ENCODE measurements at places on chromosomes 6 and 20.
A peak's percentile ranks its signal among the peaks of the same experiment; 100 is the strongest.

- DNase-seq = peak; percentile 40
These were observed 485 bp downstream of the TGIF2 start for GRCh38 chr20:36573798-36574365.

- no peak for DNase-seq
These were observed 43.3 kb downstream of the SULF2 start for GRCh38 chr20:47741669-47742608.

GRCh38 chr20:63863798-63864544, 1.1 kb upstream of the TPD52L2 start:
- DNase-seq = peak; percentile 64

- no peak for DNase-seq
These were observed 204.5 kb downstream of the ISM1 start for GRCh38 chr20:13425381-13426135.

DNA sequence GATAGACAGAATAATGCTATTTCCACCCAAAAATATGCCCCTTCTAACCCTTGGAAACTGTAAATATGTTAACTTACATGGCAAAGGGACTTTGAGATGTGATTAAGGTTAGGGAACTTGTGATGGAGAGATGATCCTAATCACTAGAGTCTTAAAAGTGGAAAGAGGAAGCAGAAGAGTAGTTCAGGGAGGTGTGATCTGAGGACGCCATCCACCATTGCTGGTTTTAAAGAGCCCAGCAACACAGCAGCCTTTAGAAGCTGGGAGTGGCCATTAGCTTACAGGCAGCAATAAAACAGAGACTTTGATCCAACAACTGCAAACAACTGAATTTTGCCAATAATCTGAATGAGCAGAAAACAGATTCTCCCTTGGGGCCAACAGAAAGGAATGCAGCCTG, 30.6 kb downstream of the ZNF311 start:
- no peak for DNase-seq

- DNase-seq = no peak
These were observed 548 bp upstream of the BCAS4 start for GRCh38 chr20:50794181-50794845.

- DNase-seq = no peak
These were observed at the start of gene GNRH2 for GRCh38 chr20:3043322-3043721. Gene GNRH2, plus strand, starts transcription at chr20:3043622. Its CDS starts 793 bp downstream, at chr20:3044415.

GRCh38 chr6:41713159-41713649, 22.2 kb downstream of the TFEB start:
- no peak for DNase-seq

- DNase-seq = no peak
These were observed 248.1 kb upstream of the FOXQ1 start for GRCh38 chr6:1063671-1064355.

DNA sequence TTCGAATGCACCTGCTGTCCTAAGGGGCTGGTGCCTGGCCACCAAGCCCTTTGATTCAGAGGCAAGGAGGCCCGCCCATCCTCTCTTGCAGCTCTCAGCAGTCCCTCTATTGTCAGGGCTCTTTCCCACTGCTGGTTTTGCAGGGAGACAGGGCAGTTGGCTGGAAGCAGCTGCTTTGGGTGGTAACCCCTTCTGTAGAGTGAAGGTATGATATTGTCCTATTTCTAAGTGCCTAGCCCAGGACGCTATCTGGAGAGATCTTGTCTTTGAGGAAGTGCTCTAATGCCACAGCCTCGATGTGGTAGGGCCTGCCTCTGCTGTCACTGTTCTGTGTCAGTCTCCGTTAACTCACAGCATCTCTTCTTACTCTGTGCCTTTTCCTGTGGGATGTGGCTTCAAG, 5.6 kb downstream of the PLCG1 start:
- DNase-seq = no peak

DNA sequence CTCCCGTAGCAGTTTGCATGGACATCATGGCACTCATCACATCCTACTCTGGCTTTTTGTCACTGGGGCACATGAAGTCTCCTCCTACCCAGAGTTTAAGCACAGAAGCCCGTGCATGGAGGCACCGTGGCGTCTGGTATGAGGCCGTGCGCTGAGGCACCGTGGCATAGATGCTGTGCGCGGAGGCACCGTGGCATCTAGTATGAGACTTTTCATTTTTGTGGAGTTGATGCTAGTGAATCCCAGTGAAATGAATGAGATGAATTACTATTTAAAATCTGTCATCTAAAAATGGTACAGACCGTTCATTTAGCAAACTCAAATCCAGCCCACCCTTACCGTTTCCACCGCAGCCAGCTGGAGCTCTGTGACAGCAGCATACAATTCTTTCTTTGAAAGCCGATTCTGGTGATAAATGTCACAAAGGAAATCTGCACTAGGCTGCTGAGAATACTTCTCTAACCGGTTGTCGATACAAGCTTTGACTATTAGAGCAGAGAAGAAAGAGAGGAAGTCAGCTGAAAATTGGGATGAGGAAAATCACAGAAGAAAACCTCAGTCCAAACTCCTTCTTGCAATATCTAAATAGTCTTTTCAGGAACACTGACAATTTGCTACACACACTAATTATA, 11.3 kb downstream of the CYP24A1 start:
- DNase-seq = no peak

DNA sequence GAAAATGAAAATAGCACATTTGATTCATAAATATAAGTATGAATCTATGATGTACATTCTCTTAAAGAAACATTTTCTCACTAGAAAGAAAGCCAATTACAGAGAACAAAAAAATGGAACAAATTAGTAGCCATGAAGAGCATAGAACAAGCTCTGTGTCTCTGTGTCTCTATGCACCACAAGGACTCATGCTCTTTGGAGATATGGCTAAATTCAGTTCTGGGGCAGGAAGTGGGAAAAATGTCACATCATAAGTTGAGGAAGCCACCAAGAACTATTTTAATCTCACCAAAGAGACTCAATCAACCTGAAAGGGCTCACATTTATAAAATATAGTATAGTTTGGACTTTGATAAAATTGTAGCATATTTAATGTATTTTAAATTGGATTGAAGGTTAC, 1259.8 kb upstream of the GJE1 start:
- no peak for DNase-seq

DNA sequence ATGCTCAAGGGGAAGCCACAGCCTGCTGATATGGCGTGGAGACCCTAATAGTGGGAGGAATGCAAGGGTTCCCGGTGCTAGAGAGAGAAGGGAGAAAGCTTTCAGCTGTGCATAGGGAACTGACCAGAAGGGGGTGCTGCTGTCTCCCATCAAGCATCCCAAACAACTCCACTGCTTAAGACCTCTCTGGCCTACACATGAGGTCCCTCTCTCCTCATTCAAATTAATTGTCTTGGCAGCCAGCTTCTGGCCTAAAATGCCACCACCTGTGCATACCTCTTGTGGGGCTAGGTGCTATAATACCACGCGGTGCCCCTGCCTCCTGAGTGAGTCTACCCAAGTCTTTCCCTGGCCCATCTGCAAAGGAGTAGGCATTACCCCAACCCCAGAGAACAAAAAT, 14.5 kb downstream of the ADISSP start:
- DNase-seq = peak; percentile 31

DNA sequence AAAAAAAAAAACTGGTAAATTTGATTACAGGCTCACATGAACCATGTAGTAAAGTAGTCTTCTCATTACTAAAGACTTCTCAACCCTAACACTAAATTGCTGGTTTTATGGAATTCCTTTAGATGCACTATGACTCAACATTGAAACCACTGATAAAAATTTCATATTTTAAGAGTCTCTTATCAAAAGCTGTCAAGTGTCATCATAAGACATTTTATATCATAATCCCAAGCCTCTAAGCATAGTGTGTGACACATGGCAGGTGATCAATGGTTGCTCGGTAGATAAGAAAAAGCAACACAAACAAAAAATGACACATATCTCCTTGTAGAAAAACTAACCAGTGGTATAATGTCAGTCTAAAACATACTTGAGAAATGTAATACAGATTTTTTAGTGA, 258.4 kb downstream of the RNGTT start:
- DNase-seq = no peak

DNA sequence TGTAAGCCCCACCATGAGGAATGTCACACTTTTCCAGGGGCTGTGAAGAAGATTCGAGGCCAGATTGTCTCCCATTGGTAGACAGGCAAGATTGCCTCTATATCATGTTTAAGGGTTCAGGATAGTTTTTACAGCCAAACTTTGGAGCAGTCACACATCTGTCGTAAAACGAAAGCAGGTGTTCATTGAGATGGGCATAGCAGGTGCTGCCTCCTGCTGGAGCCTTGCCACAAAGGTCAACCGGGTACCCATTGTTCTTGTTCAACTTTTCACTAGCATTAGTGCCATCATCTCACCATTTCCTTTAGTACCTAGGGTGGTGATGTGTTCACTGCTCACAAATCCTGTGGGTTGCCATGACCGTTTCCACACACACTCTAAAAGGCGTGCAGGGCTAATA, 198.3 kb downstream of the HTR1B start:
- no peak for DNase-seq

- DNase-seq = no peak
These were observed 15.2 kb upstream of the ARFGEF3 start for GRCh38 chr6:138146544-138146943.

- no peak for DNase-seq
These were observed 323.4 kb downstream of the BTBD3 start for GRCh38 chr20:12241065-12241464.

GRCh38 chr6:105609375-105609991, 206.6 kb upstream of the PREP start:
- DNase-seq = no peak

DNA sequence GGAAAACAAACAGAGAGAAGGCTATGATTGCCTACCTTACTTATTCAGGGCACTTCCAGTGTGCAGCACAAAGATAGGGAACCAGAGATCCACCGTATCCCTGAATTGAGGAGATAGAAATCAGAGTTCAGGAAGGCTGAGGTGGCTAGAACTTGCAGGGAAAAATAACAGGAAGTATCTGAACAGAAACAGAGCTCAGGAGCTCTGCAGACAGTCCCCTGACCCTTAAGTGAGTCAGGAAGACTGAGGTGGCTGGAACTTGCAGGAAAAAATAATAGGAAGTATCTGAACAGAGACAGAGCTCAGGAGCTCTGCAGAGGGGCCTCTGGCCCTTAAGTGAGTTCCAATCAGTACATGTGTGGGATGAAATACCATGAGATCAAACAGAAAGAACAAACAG, 65.4 kb downstream of the RPRD1B start:
- no peak for DNase-seq

DNA sequence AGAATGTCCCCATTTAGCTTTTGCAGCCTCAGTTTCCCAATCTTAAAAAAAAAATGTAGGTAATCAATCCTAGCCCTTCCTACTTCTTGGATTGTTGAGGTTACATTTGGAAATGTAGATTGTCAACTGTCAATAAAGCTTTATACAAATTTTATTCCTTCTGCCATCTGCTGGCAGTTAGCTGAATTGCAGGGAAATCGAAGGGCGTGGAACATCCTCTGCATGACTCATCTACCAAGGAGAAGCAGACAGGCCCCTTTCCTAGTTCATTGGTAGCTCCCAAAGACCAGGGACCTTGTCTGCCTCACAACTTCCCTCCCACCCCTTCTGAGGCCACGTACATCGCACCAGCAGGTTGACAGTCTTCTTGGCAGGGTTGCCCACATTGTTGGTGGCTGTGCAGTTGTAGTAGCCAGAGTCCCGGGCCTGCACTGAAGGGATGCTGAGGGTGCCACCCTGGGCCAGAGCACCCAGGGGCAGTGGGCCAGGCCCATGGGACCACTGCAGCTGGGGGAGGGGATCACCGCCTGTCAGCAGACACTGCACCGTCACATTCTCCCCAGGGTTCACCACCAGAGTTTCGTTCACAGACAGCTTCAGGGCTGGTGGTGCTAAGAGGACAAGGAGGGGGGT, 43.6 kb downstream of the MDGA1 start:
- DNase-seq = peak; percentile 58

DNA sequence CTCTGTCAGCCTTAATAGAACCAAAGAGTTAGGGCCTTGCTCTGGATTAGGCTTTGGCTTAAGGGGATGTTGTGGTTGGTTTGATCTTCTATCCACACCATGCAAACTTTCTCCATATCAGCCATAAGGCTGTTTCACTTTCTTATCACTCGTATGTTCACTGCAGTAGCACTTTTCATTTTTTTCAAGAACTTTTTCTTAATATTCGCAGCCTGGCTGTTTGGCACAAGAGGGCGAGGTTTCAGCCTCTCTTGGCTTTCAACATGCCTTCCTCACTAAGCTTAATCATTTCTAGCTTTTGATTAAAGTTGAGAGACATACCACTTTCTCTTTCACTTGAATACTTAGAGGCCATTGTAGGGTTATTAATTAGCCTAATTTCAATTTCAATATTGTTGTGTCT, 193.1 kb downstream of the NRN1 start:
- DNase-seq = no peak

GRCh38 chr6:120875900-120876299, 458.4 kb downstream of the TBC1D32 start:
- no peak for DNase-seq

DNA sequence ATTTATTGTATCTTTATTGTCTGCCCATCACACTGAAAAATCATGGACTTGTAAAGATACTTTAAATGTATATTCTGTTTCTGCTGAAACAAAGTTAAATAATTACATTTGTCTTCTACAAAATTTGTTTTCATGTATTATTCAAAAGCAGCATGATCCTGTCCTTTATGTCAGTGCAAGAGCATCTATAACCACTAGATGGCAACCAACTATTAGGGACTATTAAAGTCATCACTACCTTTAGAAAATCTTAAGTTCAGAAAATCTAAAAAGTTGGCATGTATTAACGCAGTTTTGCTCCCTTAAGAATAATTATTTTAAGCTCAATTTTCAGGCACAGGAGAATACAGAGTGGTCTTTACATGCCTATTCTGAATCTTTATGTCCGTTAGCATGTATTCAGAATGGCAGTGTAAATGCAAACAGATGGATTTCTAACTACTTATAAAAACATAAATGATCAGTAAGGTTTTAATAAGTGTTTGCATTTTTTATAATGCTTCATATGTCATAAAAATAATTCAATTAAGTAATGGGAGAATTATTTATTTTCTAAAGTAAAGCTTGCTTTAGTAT, 17.8 kb downstream of the TMEM30A start:
- DNase-seq = no peak

DNA sequence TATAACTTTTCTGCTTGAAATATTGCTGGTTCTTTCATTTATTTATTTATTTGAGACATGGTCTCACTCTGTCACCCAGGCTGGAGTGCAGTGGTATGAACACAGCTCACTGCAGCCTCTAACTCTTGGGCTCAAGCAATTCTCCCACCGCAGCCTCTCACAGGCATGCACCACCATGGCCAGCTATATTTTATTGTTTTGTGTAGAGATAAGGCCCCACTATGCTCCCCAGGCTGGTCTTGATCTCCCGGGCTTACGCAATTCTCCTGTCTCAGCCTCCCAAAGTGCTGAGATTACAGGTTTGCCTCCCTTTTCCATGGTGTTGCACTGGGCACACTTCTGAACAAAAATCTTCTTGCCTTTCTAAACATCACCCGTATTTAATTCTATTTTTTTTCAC, 39.1 kb upstream of the RNGTT start:
- no peak for DNase-seq

- no peak for DNase-seq
These were observed 38.8 kb downstream of the SNX9 start for GRCh38 chr6:157861814-157862213.

GRCh38 chr6:2733324-2733723, 17.4 kb downstream of the MYLK4 start:
- DNase-seq = peak; percentile 7
